ENCODE measurements at places on chromosomes 6 and 20.

DNA sequence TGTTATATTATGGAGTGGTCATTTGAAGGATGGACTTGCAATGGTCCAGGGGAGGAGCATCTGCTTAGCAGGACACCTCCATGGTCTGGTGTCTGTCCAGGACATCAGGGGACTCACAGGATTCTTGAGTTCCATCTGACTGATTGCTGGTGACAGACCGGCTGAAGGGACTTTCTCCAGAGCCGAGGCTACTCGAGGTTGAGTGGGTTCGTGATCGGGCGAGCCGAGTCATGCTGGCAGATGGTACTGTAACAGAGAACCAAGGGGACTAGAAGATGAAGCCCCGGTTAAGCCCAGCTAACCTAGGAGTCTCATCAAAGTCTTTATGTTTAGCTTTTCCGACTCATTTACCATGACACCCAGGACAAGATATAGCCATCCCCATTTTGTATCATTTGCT is 7.5 kb upstream of the SLA2 start:
- no peaks in the 10 kb centered on the region for H3K36me3 ChIP-seq
- no peak for DNase-seq
- H3K4me1 ChIP-seq, result no peaks in the 10 kb centered on the region
- H3K27ac ChIP-seq, result no peak overlapping the region

- H3K4me3 ChIP-seq, result no peak overlapping the region
- H3K27me3 ChIP-seq, result no peaks in the 10 kb centered on the region
- no peak for DNase-seq
These were observed 44.0 kb downstream of the BCAS4 start for GRCh38 chr20:50838707-50839385.

- H3K36me3 ChIP-seq, result no peaks in the 10 kb centered on the region
- peaks cover 22% of the 10 kb centered on the region for H3K4me1 ChIP-seq
- H3K27ac ChIP-seq, result no peak overlapping the region
- H3K27me3 ChIP-seq, result peaks cover 41% of the 10 kb centered on the region
These were observed 787 bp upstream of the PRR18 start for GRCh38 chr6:166308769-166309589.

DNA sequence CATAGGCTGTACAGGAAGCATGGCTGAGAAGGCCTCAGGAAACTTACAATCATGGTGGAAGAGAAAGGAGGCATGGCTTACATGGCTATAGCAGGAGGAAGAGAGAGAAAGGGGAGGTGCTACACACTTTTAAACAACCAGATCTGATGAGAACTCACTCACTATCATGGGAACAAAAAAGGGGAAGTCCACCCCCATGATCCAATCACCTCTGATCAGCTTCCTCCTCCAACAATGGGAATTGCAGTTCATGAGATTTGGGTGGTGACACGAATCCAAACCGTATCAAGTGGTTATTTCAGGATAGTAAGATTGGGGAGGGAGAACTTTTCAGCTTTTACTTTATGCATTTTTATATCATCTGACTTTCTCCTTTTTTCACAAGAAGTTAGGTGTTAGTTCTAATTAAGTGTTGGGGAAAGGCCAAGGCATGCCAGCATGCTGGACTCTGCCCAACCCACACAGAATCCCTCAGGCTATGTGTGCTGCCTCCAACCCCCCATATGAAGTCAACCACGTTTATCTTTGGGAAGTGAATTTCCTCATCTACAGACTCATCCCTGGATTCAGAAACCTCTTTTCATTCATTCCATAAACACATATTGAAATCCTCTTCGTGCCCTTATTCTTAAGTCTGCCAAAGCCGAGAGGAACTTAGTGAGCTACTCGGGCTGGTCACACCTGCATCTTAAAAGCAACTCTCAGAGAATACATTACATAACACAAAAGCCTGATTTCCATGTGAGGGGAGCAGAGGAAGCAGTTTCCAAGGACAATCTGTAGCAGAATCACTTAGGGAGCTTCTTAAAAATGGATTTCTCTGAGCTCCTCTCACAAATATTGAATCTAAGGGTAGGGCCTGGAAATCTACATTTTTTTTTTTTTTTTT is 16.7 kb upstream of the CLIC5 start:
- H3K4me3 ChIP-seq, result no peak overlapping the region
- H3K27me3 ChIP-seq, result no peaks in the 10 kb centered on the region
- no peak for DNase-seq
- no peaks in the 10 kb centered on the region for H3K4me1 ChIP-seq
- no peak overlapping the region for H3K27ac ChIP-seq

All from spleen (tissue), 13 donors.